ENCODE measurements at places on chromosomes 7 and 10.

- DNase-seq, result peak; percentile 10
Observed at GRCh38 chr10:986137-986825, 2.0 kb upstream of the GTPBP4 start.

- peak; percentile 7 for DNase-seq
Observed at GRCh38 chr7:10888861-10889260, 84.8 kb upstream of the PHF14 start.

DNA sequence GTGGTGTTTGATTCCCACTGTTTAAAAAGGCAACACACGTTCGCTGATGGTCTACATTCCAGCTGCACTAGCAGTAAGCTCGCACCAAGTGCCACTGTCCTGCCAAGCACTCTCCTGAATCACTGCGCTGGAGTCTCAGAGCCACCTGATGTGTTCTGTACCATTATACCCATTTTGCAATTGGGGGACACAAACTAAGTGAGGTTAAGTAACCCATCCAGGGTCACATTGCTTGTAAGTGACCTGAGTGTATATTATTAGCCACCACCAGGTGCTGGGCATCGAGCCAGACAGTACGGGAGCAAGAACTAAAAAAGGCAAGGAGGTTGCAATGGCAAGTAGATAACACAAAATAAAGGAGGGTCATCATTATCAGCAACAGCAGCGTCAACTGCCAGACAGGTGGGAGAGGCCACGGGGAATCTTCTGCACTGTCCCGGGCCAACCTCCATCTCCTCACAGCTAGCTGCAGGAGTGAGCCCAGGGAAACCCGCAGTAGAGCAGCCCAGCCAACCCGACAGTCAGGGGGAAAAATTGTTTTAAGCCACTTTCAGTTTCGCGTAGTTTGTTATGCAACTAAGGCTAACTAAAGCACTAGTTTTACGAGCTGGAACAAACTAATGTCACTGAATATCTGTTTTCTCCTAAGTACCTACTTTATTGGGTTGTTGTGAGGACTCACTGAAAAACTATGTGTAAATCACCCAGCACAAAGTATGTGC is 712 bp upstream of the CPVL start:
- DNase-seq, result no peak

DNA sequence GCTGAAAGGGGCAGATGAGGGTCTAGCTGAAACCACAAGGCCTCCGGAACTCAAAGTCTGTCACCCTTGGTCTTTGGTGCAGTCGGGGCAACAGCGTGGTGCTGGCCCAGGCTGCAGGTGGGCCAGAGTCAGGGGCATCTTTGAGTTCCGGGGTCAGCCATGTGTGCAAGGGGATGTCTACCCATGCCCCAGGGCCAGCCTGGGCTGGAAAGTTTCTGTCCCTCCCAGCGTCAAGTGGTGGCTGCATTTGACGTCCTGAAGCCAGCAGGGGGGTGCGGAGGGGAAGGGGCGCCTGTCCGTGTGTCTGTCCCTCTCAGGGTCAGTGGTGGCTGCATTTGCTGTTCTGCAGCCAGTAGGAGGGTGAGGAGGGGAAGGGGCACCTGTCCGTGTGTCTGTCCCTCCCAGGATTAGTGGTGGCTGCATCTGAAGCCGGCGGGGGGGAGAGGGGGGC is 638 bp downstream of the BRAT1 start:
- DNase-seq, result no peak

GRCh38 chr10:51532044-51532443 is 167.4 kb downstream of the CSTF2T start:
- no peak for DNase-seq

- DNase-seq, result no peak
Observed at GRCh38 chr10:89371987-89372386, 5.9 kb upstream of the IFIT1B start.

DNA sequence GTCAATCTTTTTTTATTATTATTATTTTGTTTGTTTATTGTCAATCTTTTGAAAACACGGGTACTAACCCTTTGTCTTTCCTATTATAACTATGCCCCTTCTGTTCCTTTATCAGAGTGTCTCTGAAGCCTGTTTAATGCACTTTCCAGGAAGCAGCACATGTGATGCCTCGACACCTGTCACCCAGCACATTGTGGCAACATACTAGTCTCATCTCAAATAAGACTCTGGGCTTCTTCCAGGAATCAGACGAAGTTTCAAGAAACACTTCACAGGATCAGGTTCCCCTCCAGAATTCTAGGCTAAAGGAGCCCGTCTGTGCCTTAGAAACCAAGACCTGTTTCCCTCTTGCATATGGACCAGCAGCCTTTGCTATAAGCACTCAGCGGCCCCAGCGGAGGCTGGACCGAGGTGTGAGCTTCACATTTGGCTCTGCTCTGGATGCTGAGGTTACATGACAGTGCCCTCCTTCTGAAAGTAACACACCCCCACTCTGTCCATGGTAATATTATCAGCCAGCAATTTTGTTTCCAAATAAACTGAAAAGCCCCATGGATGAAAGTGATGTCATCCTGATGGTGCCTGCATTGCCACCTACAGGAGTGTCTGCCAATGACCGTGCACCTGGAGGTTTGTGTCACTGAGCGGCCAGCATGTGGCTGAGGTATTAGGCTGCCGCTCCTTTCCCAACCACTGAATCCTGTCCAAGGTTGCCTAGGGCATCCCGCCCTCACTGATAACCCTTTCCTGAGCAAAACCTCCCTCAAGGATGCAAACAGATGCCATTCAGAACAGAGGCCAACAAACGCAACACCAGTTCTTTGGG is 38.1 kb downstream of the MKI67 start:
- no peak for DNase-seq

DNA sequence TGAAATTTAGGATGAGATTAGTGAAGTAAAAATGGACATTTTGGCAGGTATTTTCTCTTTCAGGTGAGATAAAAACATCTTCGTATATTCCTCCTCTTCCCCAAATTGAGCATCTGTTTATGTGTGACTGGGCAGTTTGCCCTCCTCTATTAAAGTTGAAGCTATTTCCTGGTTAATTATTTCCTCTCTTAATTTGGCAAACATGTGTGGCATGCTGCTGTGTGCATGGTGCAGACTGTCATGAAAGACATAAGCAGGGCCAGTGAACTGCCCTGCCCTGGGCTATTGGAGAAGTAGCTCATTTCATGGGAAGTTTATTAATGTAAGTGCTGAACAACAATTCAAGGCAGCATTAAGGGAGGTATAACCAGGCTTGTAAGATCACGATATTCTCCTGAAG is 52.6 kb downstream of the EVX1 start:
- no peak for DNase-seq

DNA sequence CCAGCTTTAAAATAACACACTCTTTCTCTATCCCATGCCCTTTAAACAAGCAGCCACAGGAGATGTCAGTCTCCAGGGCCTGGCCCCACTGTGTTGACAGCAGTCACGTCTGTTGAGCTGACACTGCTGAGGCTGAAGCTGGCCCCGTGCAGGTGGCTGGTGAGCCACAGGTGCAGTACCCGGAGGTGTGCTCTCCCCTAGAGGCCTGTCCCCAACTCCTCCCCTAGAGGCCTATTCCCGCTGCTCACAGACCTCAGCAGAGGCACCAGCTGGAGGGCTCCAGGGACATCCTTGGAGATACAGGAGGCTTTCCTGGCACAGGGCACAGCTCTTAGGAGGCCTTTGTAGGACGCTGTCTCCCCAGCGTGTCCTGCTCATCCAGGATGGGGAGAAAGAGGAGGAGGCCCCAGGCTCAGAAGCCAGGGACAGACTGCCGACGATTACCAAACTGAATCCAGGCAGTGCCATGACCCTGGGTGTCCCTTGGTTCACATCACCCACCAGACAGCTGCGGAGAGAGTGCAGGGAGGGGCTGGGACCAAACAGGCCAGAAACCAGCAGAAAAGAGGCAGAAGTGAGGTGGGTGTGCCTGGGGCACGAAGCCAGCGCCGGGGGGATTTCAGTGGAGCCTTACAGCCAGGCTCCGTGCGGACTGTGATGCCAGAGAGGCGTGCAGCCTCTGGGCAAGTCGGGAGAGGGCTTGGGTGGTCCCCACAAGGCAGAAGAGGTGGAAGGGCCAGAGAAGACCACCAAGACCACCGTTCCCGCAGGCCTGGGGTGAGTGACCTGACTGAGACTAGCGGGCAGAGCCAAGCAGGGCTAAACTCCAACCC is 18.5 kb upstream of the TTYH3 start:
- DNase-seq, result no peak

- peak; percentile 81 for DNase-seq
Observed at GRCh38 chr7:105677817-105678573, 96.7 kb upstream of the EFCAB10 start.

DNA sequence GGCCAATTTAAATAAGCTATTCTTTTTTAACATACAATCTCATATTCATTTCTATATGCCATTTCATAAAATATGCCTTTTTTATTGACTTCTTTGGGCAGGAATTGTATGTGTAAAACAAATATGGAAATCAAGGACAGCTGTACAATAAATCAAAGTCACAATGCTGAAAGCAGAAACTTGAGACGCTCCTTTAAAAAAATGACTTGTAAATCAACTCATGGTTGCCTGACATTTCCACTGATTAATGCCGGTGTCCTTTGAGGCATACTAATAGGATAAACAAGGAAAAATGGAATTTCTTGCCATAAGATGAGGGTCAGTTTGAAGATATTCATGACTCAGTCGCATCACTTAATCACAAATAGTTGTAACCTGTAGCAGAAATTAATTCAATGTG is 247.4 kb upstream of the TEX47 start:
- no peak for DNase-seq

DNA sequence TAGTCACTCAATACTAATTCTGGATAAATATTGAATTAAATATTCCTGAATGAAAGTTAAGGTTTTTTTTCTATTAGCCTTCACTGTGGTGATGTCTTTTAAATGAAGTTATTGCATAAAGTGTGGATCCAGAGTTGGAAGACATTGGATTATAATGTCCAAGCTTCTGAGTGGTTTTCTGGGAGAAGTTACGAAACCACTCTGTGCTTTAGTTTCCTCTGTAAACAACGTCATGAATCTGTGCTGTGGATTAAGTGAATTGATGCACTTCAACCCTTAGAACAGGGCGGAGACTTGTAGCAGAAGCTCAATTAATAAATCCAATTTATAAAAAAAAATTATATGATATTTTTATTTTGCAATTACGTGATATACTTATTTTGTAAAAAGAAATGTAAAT is 271.7 kb downstream of the BICC1 start:
- DNase-seq, result no peak

GRCh38 chr10:127088908-127089307 is 107.5 kb downstream of the INSYN2A start:
- DNase-seq, result no peak

DNA sequence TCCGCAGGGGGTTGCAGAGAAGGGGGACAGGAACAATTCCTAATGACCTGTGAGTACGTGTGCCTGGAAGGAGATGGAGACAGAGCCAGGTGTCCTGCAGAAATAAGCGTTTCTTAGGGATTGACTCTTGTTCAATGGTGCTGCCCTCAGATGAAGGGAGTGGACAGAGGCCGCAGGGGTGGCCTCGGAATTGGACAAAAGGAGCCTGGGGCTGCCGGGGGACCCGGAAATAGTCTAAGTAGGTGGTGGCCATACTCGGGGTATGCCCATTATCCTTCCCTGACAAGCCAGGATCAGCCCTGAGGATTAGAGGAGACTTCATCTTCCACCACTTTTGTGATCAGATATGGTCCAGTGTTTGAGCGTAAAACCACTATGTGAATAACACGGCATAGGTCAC is 39.2 kb downstream of the ELFN1 start:
- DNase-seq, result no peak

DNA sequence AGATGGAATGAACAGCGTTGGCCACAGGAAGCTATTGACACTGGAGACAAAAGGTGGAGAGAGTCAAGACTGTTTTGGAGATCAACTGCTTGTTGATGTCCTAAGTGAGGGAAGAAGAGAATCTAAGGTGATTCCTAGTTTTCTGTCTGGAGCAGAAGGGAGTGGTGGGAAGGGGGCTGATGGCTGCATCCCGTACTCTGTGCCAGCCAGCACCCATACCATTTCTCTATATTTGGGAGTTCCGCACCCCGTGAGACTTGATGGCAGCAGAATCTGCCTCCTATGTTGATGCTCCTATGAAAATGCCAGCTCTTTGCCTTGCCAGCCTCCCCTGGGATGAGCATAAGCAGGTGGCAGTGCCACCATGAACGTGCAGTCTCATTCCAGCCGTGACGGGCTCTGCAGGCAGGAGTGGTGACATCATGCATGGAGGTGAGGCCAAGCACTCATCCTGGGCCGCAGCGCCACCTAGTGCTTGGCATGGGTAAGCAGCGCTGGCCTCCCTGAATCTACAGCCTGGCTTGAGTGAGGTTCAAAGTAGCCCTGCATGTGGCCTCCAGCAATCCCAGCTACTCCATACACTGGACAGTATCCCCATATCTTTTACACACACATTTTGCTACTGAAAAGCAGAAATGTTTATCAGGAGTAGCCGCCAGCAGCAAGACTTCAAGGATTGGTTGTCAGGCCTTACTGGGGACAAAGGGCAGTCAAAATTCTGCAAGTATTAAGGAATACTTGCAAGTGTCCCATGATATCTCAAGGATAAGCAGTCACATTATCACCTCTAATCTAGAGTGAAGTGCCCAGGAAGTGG is 43.0 kb downstream of the PODXL start:
- DNase-seq, result peak; percentile 86

Measured in activated CD8-positive, alpha-beta T cell treated with anti-CD3 and anti-CD28 coated beads for 36 hours (primary cell).